CD4-positive, alpha-beta T cell (primary cell): ENCODE measurements at places on chromosomes 1 and 21. TPM values are rescaled to one million over a fixed set of nuclear protein-coding genes. Genes with fewer than 3 reads are reported as not detected.

The IL10 gene
- 0.87 TPM for total RNA-seq

The ZNF648 gene
- not detected for total RNA-seq

The ZYG11A gene
- total RNA-seq: 0.16 TPM

The ZNF644 gene
- total RNA-seq: 93.3 TPM

The ARTN gene
- 1.3 TPM for total RNA-seq

The KHDC4 gene
- 56.6 TPM for total RNA-seq

The GJA9 gene
- total RNA-seq: not detected

The FALEC gene
- total RNA-seq: not detected

DNA sequence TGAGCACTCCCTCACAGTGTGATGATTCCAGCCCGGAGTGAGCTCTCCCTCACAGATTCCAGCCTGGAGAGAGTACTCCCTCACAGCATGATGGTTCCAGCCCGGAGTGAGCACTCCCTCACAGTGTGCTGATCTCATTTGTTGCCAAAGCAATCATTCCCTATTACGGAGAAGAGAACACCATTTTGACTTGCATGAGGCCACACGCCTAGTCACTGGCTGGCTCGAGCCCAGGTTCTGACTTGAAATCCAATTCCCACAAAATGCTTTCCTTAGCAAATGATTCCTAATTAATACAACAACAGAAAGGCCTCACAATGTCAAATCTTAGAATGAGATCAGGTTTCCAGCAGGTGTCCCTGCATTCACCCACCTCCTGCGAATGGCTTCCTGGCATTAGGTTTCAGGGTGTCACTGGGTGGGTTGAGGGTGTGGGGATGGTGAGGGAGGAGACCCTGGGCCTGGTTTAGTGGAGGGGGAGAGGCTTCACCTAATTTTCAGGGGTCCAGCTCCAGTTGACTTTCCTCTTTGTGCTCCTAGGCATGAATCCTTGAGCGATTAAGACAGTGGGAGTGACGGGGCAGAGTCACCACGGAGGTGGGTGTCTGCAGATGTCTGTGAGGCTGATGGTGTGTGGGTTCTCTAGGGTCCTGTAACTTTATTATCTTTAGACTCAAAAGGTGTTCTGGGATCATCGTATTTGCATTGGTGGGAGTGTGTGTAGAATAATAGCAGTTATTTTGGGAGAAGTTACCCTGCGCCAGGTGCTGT, 158.5 kb downstream of the KCNJ6 start:
- DNase-seq: no peak
- H3K27me3 ChIP-seq: no peaks in the 10 kb centered on the region
- H3K27ac ChIP-seq: no peak overlapping the region
- H3K4me1 ChIP-seq: no peaks in the 10 kb centered on the region
- no peaks in the 10 kb centered on the region for H3K36me3 ChIP-seq
- no peak overlapping the region for H3K4me3 ChIP-seq

- H3K27me3 ChIP-seq: no peaks in the 10 kb centered on the region
- H3K36me3 ChIP-seq: peaks cover 33% of the 10 kb centered on the region
- H3K4me1 ChIP-seq: no peaks in the 10 kb centered on the region
- no peak for DNase-seq
- no peak overlapping the region for H3K4me3 ChIP-seq
Measured at GRCh38 chr21:42572906-42573495, 59.3 kb downstream of the SLC37A1 start.

- H3K4me1 ChIP-seq: no peaks in the 10 kb centered on the region
- H3K27ac ChIP-seq: no peak overlapping the region
- no peak for DNase-seq
Measured at GRCh38 chr1:97433094-97433823, 487.6 kb downstream of the DPYD start.

DNA sequence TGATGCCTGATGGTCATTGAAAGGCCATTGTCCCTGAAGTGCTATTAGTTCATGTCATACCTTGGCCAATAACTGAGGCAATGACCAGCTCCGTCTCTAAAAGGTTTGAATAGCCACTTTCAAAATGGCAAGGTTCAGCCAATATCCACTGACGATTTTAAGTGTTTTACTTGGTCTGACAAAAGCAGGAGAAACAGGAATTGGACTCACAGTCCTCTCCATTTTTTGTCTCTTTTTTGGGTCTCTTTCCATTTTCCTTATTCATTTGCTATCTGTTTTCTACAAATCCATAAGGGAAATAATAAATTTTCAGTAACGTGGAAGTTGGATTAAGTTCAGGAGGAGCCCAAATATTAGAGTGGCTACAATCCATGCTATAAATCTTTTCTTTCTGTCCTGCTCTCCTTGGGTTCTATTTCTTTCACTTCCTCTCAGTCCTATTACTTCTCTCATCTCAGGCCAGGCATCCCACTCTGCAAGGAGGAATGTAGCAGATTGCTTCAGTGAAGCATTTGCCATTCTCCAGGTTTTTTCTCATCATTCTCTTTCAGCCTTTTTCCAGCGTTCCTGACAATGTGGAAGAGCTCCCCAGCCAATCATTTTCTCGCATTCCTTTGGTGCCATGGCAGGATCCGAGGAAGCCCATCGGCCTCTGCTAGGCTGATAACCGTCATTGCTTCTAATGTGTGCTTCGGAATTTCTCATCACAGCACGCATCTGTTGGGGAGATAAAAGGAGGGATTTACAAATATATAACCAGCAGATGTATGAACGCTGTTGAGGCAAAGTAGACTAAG, 414.5 kb downstream of the ADGRL2 start:
- no peak for DNase-seq
- H3K36me3 ChIP-seq: no peaks in the 10 kb centered on the region
- no peaks in the 10 kb centered on the region for H3K4me1 ChIP-seq
- no peak overlapping the region for H3K27ac ChIP-seq
- H3K27me3 ChIP-seq: no peaks in the 10 kb centered on the region

DNA sequence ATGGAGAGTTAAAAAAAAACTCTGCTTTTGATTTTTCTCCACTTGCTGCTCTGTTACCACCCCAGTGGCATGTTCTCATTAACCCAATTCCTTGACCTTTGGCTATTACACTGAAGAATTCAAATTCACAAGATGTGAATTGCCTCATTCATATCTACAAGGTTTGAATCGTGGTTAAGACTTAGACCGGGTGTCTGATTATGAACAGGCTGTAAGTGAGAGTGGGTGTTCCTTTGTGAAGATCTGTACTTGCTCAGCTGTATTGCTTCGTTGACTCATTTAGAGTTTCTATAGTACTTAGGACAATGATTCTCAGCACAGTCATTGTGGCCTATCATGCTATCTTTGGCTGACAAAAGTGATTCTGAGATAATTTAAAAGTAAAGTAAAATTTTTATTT, 36.4 kb downstream of the DNM3 start:
- no peak overlapping the region for H3K4me3 ChIP-seq
- no peaks in the 10 kb centered on the region for H3K4me1 ChIP-seq
- no peaks in the 10 kb centered on the region for H3K36me3 ChIP-seq

GRCh38 chr1:244412176-244412575, 39.5 kb downstream of the ADSS2 start:
- no peak for DNase-seq
- peaks cover 91% of the 10 kb centered on the region for H3K36me3 ChIP-seq
- H3K4me3 ChIP-seq: no peak overlapping the region
- no peak overlapping the region for H3K27ac ChIP-seq

GRCh38 chr1:81999364-81999763, 198.6 kb downstream of the ADGRL2 start:
- H3K4me3 ChIP-seq: no peak overlapping the region
- no peak overlapping the region for H3K27ac ChIP-seq
- no peaks in the 10 kb centered on the region for H3K4me1 ChIP-seq

DNA sequence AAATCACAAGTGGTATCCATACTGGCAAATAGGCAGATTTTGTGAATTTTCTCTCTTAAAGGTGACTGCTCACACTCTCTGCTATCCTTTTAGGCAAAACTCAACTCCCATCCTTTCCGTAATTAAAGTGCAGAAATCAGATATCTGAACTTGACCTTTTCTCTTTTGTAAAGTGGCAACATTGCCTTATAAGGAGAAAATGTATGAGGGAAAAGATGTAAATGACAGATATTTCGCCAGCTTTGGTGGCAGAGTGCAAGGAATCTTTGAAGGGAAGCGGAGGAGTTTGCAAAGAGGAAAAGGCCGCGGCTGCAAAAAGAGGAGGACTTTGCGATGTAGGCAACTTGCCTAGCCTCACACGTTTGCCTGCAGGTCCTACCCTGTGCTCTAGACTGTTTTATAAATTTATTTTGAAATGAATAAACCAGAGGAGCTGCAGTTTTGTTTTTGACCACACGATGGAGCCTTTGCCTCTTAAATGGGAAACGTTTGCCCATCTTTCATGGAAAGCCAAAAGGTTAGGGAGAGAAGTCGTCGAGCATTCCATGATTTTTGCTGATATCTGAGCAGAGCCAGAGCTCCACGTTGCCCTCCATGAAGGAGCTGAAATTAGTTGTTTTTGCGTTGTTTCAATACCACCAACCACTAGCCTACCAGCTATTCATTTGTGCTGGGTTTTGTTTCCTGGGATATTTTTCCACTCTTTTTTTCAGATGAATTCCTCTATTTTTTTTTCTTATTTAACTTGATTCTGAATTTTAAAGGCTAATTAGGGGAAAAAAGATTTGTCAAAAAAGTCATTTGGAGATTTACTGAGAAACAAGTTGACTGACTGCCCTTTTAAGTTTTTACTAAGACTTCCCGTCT, 242.3 kb downstream of the LMX1A start:
- no peak overlapping the region for H3K4me3 ChIP-seq

GRCh38 chr1:150160964-150161621, 11.4 kb downstream of the PLEKHO1 start:
- H3K27ac ChIP-seq: no peak overlapping the region
- peaks cover 71% of the 10 kb centered on the region for H3K4me1 ChIP-seq

GRCh38 chr1:89350298-89350697, 13.6 kb upstream of the GBP6 start:
- no peaks in the 10 kb centered on the region for H3K4me1 ChIP-seq
- no peaks in the 10 kb centered on the region for H3K36me3 ChIP-seq
- no peak for DNase-seq
- H3K4me3 ChIP-seq: no peak overlapping the region

GRCh38 chr1:153790313-153790965, 15.2 kb downstream of the SLC27A3 start:
- DNase-seq: no peak
- no peak overlapping the region for H3K27ac ChIP-seq

GRCh38 chr1:201501144-201501543, 5.8 kb downstream of the CSRP1 start:
- DNase-seq: no peak
- H3K27ac ChIP-seq: no peak overlapping the region

- no peaks in the 10 kb centered on the region for H3K27me3 ChIP-seq
- no peak overlapping the region for H3K4me3 ChIP-seq
- H3K4me1 ChIP-seq: no peaks in the 10 kb centered on the region
- no peak for DNase-seq
- no peak overlapping the region for H3K27ac ChIP-seq
Measured at GRCh38 chr1:212402666-212403321, 11.9 kb downstream of the PACC1 start.
